RKO (cell line): ENCODE measurements at places on chromosomes 11 and 22.

GRCh38 chr11:6200975-6201374 is 2.0 kb downstream of the OR52W1 start:
- no peak for DNase-seq

- DNase-seq: no peak
Measured at GRCh38 chr11:95547976-95548375, 241.6 kb downstream of the FAM76B start.

DNA sequence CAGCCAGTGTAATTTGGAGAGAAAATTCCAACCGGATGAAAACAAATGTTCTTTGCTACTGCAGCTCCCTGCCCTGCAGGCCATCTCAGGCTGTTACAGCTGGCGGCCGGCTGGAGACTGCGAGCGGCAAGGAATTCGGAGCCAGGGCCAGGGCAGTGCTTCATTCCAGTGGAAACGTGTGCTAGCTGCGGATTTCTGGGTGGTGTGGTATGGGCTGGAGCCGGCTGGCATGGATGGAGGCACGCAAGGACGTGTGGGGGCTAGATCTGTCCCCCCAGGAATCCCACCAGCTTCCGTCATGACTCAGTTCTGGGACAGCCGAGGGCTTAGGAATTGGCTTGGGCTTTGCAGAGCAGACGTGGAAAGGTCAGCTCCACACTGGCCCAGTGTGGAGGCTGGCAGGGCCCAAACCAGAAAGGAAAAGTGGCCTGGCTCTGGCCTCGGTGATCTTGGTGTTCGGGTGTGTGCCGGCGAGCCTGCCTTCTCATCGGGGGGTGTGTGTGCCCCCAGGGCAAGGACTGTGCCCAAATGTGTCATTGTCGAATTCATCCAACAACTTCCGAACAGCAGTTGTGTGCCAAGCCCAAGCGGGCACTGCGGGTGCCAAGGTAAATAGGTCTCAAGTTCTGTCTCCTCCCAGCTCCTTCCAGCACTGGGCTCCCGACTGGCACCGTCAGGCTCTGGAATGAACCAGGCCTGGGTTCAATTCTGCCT is 48.1 kb upstream of the SHISAL1 start:
- DNase-seq: no peak

- DNase-seq: no peak
Measured at GRCh38 chr22:19368876-19369275, 62.7 kb downstream of the HIRA start.

DNA sequence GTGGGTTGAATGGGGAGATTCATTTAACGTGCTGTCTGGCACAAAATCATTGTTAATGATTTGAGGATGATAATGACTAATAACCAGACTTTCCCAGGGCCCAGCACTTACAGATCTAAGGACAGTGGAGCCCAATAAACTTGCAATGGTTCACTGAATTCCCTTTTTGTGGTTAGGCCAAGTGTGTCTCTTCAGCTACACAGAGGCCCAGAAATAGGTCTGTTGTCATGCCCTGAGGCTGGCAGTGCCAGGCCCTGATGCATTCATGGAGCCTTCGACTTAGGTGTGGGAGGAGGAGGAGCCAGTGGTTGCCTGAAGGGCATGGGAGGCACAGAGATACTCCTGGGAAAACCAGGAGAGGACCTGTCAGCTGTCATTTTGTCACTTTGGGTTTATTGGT is 56.1 kb downstream of the KIAA1671 start:
- no peak for DNase-seq

DNA sequence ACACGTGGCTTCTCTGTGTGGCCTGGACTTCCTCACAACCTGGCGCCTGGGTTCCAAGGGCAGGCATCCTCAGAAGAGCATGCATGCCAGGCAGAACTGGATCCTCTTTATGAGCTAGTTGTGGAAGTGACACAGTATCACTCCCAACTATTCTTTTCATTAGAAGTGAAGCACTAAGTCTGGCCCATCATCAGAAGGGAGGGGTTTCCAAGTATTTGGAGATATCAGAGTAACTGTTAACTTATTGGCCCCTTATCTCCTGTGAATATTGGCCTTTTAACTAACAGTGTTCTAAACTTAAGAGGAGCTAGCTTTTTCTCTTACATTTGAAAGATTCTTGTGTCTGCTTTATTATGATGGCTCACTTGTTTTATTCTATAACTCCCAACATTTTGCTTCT is 35.5 kb downstream of the FDX1 start:
- DNase-seq: no peak

DNA sequence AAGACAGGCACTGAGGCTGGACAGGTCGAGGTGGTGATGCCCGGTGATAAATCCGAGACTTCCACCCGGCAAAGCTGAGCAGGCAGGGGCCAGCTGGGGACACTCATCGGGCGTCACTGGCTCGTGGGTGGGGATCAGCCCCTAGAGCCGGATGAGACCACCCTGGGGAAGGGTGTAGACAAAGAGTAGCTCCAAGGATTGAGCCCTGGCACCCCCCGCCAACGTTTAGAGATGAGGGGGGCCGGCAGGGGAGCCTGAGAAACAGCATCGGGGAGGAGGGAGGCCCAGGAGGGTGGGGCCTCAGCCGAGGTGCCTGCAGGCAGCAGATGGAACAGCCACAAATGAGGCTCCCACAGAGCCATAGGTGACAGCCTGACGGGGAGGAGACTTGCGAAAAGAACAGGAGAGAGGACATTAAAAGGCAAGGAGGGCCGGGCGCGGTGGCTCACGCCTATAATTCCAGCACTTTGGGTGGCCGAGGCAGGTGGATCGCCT is 27.4 kb upstream of the CBX7 start:
- no peak for DNase-seq

DNA sequence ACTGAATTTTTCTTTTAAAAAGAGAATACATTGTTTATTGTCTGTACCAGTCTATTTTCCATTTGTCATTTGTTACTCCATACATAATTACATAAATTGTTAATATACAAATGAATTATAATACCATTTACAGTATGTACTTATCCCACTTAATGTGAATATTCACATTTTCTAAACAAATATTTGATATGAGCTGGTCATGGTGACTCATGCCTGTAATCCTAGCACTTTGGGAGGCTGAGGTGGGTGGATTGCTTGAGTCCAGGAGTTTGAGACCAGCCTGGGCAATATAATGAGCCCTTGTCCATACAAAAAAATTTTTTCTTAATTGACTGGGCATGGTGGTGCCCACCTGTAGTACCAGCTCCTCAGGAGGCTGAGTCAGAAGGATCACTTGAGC is 6.8 kb downstream of the SC5D start:
- no peak for DNase-seq

- DNase-seq: no peak
Measured at GRCh38 chr11:61911701-61912529, 5.5 kb downstream of the RAB3IL1 start.

- no peak for DNase-seq
Measured at GRCh38 chr11:23988381-23989006, 508.4 kb upstream of the LUZP2 start.

GRCh38 chr22:40213478-40213877 is 35.8 kb downstream of the TNRC6B start:
- no peak for DNase-seq
